ENCODE measurements at places on chromosomes 11 and 22.

DNA sequence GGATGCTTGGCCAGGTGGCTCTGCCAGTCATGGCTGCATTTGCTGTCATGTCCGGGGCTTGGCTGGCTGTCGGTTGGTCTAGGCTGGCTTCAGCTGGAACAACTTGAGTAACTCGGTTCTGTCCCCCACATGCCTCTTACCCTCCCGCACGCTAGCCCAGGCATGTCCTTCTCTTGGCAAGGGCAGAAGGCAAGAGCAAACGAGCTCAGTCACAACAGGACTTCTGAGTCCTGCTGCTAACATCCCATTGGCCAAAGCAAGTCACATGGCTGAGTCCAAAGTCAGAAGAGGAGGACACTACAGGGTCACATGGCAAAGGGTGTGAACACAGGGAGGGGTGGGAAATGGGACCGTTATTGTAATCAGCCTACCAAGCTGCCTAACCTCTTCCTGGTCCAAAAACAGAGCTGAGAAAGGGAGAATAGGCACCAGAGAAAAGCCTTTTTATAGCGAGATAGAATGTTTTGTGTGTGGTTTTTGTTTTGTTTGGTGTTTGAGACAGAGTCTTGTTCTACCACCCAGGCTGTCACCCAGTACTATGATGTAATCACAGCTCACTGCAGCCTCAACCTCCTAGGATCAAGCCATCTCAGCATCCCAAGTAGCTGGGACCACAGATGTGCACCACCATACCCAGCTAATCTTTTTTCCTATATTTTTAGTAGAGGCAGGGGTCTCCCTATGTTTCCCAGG lies 81.9 kb downstream of the MN1 start:
- no peak for DNase-seq

GRCh38 chr22:28111501-28112189 lies 192.6 kb upstream of the PITPNB start:
- no peak for DNase-seq

GRCh38 chr11:46050003-46050461 lies 71.2 kb downstream of the PHF21A start:
- DNase-seq: no peak

- DNase-seq: no peak
Measured at GRCh38 chr11:110479108-110480101, 49.7 kb downstream of the FDX1 start.

DNA sequence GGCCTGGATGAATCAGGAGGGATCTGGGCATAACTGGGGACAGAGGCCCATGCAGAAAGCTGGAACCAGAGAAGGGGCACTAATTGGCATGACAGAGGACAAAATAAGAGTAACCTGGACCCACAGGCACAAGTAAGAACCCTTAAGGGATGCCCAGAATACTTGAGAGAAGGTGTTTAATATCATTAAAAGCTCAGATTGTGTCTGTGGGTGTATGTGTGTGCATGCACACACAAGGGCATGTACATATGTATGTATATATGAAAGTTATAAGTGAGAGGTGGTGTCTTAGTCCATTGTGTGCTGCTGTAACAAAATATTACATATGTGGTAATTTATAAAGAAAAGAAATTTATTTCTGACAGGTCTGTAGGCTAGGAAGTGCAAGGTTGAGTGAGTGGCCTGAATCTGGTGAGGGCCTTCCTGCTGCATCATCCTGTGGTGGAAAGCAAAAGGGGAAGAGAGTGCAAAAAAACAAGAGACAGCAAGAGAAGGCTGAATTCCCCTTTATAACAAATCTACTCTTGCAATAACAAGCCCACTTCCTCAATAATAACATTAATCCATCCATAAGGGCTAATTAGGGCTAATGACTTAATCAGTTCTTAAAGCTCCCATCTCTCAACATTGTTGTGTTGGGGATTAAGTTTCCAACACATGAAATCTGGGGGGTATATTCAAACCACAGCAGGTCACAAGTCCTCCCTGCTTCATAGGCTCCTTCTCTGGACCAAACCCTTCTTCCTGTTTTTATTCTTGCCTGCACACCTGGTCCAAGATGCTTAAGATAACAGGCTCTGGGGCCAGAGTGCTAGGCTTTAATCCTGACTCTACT lies 68.3 kb upstream of the POU2AF2 start:
- no peak for DNase-seq
